ENCODE measurements at places on chromosomes 16 and 17. TPM values are rescaled to one million over a fixed set of nuclear protein-coding genes. Genes with fewer than 3 reads are reported as not detected.

Gene KCNH4
- 0.63 TPM for total RNA-seq

Gene RNF112
- 47.6 TPM for total RNA-seq

Gene C17orf50
- total RNA-seq, result not detected

Gene PRM1
- not detected for total RNA-seq

Gene KRTAP9-4
- total RNA-seq, result not detected

Gene LAT
- 1.3 TPM for total RNA-seq

Gene GPR179
- total RNA-seq, result 0.63 TPM

Gene RAP1GAP2
- 49.1 TPM for total RNA-seq

Gene SYT17
- total RNA-seq, result 16.9 TPM

Gene KRT9
- not detected for total RNA-seq

Gene ABCA8
- 3.8 TPM for total RNA-seq

Gene PIEZO1
- 8.5 TPM for total RNA-seq

Gene PYY
- total RNA-seq, result not detected

Gene GINS2
- total RNA-seq, result 7.5 TPM

Gene OTOP2
- total RNA-seq, result not detected

Gene IST1
- 161 TPM for total RNA-seq

Gene HSD17B2
- not detected for total RNA-seq

Gene LCAT
- total RNA-seq, result 1.3 TPM

Gene OR3A3
- not detected for total RNA-seq

Gene MNT
- 18.8 TPM for total RNA-seq

Gene PITPNM3
- total RNA-seq, result 13.8 TPM

Gene KCNJ18
- total RNA-seq, result not detected

Gene SDR42E1
- total RNA-seq, result not detected

Gene CES3
- total RNA-seq, result 2.5 TPM
